Activated T-helper 1 cell treated with anti-CD3 and anti-CD28 coated beads, Interleukin-2, amount 50 U/mL, for 16 hours (primary cell): ENCODE measurements at places on chromosomes 6 and 20.

DNA sequence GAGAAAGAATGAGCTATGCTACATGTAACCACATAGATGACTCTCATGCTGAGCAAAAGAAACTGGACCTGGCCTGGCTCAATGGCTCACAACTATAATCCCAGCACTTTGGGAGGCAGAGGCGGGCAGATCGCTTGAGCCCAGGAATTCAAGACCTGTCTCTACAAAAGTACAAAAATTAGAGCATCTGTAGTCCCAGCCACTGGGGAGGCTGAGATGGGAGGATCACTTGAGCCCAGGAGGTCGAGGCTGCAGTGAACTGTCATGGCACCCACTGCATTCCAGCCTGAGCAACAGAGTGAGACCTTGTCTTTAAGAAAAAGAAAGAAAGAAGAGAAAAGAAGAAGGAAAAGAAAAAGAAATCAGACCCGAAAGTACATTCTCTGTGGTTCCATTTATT, 41.7 kb downstream of the NCR2 start:
- no peak for DNase-seq

DNA sequence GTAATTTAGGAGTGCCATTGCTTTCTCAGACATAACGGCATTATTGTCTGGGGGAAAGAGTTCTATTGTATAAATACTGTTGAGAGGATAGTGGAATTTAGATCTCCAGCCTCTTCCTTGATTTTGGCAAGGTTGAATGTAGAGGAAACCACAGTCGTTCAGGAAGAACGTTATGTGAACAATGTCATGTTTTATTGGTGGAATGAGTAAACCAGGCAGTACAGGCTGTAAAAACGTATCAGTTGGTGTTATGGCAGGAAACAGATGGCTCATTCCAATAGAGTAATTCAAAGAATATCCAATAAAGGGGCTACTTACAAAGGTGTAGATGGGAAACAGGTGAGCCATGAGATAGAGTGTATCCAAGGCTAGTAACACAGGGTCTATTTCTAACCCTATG, 123.6 kb upstream of the SLC35B3 start:
- no peak for DNase-seq

- DNase-seq = no peak
Observed at GRCh38 chr20:46322641-46323040, 14.3 kb upstream of the CDH22 start.

DNA sequence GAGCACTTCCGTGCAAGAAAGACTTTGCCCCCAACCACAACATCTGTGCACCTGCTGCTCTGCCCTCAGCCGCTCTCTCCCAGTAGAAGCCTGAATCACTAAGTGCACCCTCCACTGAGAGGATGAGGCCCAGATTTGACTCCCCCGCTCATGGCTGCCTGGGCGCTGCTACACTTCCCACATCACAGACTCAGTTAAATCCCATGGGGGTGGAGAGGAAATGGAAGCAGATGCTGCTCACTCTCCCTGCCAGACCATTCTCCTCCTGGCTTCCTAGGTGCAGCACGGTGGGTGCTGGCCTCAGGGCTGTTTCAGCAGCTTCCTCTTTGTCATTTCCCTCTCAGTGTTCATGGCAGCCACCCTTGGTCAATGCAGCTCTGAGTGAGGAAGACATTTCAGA, 4.8 kb downstream of the CST5 start:
- no peak for DNase-seq

DNA sequence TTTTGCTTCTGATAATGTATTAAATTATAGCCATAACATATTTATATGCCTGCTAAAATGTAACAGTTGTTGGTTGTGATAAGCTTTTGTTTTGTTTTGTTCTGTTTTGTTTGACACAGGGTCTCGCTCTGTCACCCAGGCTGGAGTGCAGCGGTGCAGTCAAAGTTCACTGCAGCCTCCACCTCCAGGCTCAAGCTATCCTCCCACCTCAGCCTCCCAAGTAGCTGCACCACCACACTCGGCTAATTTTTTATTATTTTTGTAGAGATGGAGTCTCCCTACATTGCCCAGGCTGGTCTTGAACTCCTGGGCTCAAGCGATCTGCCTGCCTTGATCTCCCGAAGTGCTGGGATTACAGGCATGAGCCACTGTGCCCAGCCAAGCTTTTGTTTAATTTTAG, 157.8 kb downstream of the ARID1B start:
- DNase-seq = no peak

DNA sequence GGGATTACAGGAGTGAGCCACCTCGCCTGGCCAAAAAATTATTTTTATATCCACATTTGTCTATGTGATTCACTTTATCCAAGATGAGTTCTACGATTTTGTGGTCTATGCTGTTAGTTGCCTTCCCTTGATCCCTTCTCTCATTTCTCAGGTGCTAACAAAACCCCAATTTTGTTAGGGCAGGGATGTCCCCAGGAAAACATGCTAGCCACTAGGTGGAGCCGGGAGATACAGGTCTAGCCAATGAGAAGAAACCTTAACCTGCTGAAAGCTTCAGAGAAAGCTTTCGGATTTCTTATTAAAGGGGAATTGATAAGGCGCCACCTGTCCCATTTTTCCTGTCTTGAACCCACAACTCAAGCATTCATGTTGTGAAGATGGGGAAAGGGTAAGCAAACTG, 167.4 kb upstream of the OLIG3 start:
- no peak for DNase-seq

DNA sequence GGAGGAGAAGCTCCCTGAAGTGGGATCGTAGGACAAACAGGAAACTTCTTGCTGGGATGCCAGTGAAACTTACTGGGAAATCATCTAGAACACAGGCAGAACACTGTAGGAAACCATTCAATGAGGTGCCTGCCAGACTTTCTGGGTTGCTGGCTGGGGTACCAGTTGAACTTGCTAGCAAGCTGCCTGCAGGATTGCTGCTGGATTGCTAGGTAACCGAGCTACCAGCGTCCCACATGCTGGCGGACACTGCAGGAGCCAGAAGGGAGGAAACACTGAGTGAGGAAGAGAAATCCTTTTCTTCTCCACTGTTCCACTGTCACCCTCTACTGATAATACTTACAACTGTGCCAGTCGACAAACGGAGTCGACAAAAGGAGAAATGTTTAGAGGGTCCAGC, 91.3 kb upstream of the SLC35B3 start:
- DNase-seq = no peak

DNA sequence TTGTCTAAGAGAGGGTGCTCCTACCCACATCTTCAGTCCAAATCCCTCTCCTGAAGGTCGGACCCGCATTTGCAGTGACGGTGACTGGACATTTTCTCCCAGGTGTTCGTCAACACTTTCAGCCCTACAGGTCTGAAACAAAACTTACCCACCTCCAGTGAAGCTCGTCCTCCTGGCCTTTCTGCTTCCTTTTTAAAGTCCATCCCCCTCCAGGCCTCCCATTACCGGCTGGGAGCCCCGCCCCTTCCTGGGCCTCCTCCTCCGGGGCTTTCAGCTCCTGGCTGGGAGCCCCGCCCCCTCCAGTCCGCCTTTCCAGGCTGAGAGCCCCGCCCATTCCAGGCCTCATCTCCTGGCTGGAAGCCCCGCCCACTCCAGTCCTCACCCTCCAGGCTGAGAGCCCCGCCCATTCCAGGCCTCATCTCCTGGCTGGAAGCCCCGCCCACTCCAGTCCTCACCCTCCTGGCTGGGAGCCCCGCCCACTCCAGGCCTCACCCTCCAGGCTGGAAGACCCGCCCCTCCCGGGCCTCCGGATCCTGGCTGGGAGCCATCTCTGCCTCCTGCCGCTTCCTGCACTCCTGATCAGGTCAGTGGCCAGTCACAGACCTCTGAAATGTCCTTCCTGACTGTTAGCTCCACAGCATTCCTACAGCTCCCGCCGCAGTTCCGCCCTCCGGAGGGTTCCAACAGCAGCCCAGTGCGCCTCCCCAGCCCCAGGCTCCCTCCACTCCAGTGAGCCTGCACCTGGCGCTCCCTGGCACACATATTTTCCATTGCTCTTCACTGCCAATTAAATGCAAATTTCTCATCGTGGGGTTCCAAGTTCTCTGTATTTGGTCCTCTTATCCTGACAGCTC, 98.5 kb downstream of the LY86 start:
- no peak for DNase-seq

DNA sequence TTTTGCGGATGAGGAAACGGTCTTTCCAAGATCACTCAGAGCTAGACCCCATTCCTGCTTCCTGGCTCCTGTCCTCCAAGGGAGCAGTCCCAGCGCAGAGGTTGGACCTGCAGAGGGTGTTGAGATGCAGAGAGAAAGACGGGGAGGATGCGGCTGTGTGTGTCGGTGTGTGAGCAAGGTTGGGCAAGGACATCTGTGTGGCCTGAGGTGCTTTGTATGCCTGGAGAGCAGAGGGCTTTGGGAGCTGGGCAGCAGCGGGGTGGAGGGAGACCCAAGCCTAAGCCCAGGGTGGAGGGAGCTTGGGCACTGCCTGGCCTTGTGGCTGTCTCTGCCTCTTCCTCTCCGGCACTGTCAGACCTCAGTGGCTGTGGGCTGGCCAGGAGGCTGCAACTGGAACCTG, 147.4 kb upstream of the RNF24 start:
- no peak for DNase-seq

GRCh38 chr6:90456001-90456400, 130.9 kb downstream of the MAP3K7 start:
- no peak for DNase-seq

DNA sequence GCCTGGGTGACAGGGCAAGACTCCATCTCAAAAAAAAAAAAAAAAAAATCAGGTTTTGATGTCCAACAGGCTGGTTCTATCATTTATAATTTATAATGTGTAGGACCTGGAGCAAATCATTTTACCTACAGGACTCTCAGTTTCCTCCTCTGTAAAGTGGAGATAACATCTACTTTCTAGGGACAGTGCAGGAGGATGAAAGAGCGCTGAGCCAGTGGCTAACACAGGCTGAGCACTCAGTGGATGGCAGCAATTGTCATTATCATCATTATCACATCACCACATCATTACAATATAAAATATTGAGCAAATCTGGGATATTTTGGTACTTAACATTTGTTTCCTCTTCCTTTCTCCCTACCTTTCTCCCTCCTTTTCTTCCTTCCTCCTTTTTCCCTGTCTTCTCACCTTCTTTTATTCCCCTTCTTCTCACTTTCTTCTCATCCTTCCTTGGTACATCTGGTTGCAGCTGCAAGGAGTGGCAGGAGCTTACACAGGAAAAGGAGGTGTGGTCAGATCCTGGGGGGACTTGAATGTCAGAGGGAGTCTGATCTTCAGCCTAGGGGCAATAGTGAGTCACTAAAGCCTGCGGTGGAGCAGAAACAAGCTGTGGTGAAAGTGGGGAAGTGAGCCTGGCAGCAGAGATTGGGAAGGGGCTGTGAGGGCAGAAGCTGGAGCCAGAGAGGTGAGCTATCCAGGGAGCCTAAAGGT, 24.6 kb upstream of the CTNNBL1 start:
- no peak for DNase-seq

DNA sequence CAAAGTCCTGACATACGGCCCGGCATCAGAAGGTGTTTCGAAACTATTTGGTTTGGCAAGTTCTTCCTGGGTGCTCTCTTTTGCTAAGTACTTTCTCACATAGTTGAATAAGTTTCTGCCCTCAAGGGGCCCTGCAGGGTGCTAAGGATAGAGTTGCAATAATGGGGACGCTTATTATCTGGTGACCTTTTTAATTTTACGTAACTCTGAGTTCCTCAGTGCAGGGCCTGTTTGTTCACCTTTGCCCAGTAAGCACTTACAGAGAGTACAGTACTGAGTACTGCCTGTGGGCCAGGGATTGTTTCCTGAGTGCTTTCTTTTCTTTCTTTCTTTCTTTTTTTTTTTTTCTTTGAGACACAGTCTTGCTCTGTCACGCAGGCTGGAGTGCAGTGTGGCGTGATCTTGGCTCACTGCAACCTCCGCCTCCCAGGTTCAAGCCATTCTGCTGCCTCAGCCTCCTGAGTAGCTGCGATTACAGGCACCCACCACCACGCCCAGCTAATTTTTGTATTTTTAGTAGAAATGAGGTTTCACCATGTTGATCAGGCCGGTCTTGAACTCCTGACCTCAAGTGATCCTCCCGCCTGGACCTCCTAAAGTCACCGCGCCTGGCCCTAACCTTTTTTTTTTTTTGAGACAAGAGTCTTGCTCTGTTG, 4.5 kb upstream of the PXMP4 start:
- DNase-seq = no peak

GRCh38 chr6:99711302-99711701, 104.7 kb downstream of the PRDM13 start:
- DNase-seq = no peak

DNA sequence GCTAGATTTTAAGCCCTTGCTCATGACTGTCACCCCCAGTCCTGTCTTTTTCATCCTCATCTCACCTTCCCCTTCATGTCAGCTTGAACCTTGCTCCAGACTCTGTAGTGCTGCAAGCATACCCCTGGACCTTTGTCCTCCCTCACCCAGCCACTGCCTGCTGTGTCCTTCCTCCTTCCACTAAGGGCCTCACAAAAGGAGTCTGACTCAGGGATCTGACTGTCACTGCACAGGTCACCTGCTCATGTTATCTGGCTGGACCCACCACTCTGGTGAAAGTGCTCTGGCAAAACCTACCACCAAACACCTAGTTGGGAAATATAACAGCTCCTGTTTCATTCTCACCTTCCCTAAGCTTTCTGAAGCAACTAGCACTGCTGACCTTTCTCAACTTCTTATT, 151.4 kb downstream of the INSM1 start:
- DNase-seq = no peak

- DNase-seq = no peak
Observed at GRCh38 chr6:110284855-110285254, 73.3 kb downstream of the METTL24 start.

DNA sequence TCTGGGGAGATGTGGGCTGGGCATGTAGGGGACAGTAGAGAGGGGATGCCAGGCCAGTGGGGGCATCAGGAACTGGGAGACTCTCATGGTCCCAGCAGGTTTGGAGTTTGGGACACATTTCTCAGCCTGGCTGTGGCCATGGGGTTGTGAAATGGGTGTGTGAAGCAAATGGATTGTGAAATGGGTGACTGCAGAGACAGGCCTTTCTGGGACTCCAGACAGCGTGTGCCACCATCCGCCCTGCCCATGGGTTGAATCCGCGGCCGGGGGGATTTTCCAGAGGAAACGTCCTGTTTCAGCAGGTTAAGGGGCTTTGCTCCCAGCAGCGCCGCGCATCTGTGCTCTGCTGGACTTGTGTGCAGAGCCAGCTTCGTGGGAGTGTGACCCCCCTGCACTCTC, 3.7 kb upstream of the PMEPA1 start:
- no peak for DNase-seq

DNA sequence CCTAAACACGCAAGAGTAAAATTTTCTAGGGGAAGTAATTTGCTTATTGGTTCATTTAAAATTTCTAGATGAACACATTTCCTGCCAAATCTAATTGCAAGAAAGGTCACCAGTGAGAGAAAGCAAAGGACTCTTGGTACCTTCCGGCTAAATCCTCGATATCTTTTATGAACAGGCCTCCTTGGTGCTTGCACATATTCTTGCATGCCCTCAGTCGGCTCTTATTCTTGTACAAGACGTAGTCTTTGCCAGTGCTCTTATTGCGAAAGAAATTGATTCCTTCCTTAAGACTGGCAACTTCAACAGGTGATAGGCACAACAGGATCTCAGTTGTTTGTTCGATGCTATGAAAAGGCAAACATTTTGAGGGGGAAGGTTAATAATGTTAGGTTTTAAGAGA, 141.7 kb upstream of the CARMIL1 start:
- no peak for DNase-seq
